ENCODE measurements at places on chromosomes 7 and 10. TPM values are rescaled to one million over a fixed set of nuclear protein-coding genes. Genes with fewer than 3 reads are reported as not detected.

CCL24 gene
- not detected for total RNA-seq

KLLN gene
- 0.81 TPM for total RNA-seq

NPTX2 gene
- not detected for total RNA-seq

CCL26 gene
- not detected for total RNA-seq

SVIL gene
- total RNA-seq: 10.3 TPM

NME8 gene
- total RNA-seq: not detected

FAM13C gene
- not detected for total RNA-seq

BLNK gene
- not detected for total RNA-seq

EPO gene
- not detected for total RNA-seq

CALML5 gene
- total RNA-seq: not detected

PKD2L1 gene
- total RNA-seq: not detected

TMEM236 gene
- 0.08 TPM for total RNA-seq

CPED1 gene
- not detected for total RNA-seq

NODAL gene
- 0.25 TPM for total RNA-seq

STEAP2 gene
- total RNA-seq: 0.05 TPM

STOX1 gene
- 0.60 TPM for total RNA-seq

ADAM12 gene
- total RNA-seq: 1.2 TPM

SCART1 gene
- total RNA-seq: 15.4 TPM

MRPS24 gene
- total RNA-seq: 74.6 TPM

FBH1 gene
- total RNA-seq: 54.8 TPM

FAM53B gene
- 46.6 TPM for total RNA-seq

KIF11 gene
- 79.5 TPM for total RNA-seq

GPR85 gene
- total RNA-seq: not detected

MTG1 gene
- total RNA-seq: 42.2 TPM

AKR1C3 gene
- total RNA-seq: 6.0 TPM

AQP1 gene
- 0.25 TPM for total RNA-seq

ZNF853 gene
- total RNA-seq: 0.23 TPM

SLC16A12 gene
- not detected for total RNA-seq

CFAP70 gene
- 0.70 TPM for total RNA-seq

ACBD7 gene
- 2.1 TPM for total RNA-seq

LRRC18 gene
- not detected for total RNA-seq

SUN3 gene
- not detected for total RNA-seq

INA gene
- total RNA-seq: 0.08 TPM

ASAH2 gene
- 3.6 TPM for total RNA-seq

PAX4 gene
- total RNA-seq: not detected

OR2A42 gene
- total RNA-seq: not detected

OR2A7 gene
- total RNA-seq: 3.2 TPM

RNF32 gene
- 4.1 TPM for total RNA-seq

MRLN gene
- total RNA-seq: not detected

SFTPD gene
- not detected for total RNA-seq

PAPOLB gene
- not detected for total RNA-seq

KIAA1217 gene
- total RNA-seq: 2.0 TPM

FRA10AC1 gene
- 11.7 TPM for total RNA-seq

GNB2 gene
- total RNA-seq: 263 TPM

ST8SIA6 gene
- 0.93 TPM for total RNA-seq

SLF2 gene
- 34.9 TPM for total RNA-seq

DYNC1I1 gene
- total RNA-seq: not detected

MEPCE gene
- 36.7 TPM for total RNA-seq

Measured in activated CD4-positive, alpha-beta memory T cell treated with anti-CD3 and anti-CD28 coated beads, Interleukin-2, amount 10 ng/mL, durations not matched to agents 7 days and 5 days (primary cell).